COLO829 (cell line): ENCODE measurements at places on chromosomes 16 and 17.

- DNase-seq: peak; percentile 81
Observed at GRCh38 chr16:79658301-79659033, 57.9 kb upstream of the MAF start.

GRCh38 chr16:61820398-61820797 is 215.8 kb downstream of the CDH8 start:
- DNase-seq: no peak

GRCh38 chr16:77782694-77783093 is 5.7 kb upstream of the VAT1L start:
- no peak for DNase-seq

- DNase-seq: no peak
Observed at GRCh38 chr17:39365872-39366271, 35.6 kb downstream of the FBXL20 start.

DNA sequence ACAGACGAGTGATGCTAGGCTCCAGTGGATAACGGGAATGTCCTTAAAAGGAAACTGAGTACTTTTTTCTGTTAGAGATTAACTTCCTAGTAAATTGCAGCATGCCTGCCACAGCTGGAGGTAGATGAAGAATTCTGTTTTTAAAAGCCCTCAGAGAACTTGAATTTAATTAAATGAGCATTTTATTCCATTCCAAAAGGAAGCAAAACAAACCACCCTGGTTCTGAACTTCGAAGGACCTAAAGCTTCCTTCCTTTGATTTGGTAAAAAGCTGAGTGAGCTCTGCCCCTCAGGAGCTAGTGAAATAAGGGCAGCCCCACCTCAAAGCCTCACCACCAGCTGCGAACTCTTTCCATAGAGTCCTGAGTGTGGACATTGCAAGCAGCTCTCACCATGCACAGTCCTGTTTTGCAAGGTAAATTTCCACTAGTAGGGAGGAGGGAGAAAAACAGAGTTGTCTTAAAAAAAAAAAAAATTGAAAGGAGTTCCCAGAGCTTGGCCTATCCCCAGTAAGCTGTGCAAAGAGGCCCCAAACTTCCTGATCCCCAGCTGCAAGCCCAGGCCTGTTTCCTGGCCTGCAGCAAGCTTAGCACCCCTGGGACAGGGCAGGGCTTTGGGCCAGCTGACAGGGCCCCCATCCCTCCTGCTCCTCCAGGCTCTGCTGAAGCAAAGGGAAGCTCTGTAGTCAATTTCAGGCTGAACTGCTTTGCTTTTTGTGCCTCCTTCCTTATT is 11.2 kb downstream of the CHD9NB start:
- no peak for DNase-seq

DNA sequence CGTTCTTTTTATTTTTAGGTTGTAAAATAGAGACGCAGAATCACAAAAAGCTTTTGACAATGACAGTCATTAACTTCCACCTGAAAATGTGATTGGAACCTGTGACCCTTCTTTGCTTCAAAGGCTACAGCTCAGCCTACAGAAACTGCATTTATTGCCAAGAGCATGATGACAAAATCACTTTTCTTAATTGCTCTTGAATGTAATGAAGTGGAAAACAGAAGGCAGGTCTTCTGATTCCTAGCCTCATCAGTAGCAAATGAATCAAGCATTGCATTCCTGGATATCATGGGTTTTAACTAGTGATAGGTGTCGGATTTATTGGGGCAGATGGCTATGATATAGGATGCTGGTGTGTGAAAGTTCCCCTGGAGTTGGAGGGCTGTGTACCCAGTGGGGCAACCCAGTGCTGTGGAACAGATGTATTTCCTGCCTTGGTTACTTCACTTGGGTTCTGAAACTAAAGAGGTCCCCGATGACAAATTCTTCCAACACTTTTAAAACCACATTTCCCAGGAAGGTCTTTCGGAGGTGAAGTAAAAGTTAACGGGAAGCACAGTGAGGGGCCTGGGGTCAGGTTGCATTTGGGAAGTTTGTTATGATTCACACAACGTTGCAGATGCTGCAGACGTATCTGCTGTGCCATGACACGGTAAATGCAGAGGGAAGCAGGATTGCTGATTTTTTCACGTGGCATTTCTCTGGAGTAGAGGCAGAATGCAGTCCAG is 127.5 kb downstream of the HS3ST3A1 start:
- DNase-seq: no peak

GRCh38 chr17:80219763-80220053 is 425 bp downstream of the SGSH start:
- no peak for DNase-seq

- no peak for DNase-seq
Observed at GRCh38 chr17:79452706-79453105, 158.1 kb downstream of the RBFOX3 start.

GRCh38 chr17:409848-410542 is 57.4 kb upstream of the RPH3AL start:
- peak; percentile 100 for DNase-seq

- no peak for DNase-seq
Observed at GRCh38 chr16:28597692-28598261, 927 bp upstream of the SULT1A2 start.
